ENCODE measurements at places on chromosomes 2 and 18.

GRCh38 chr18:43758734-43759133 lies 481.4 kb upstream of the SYT4 start:
- no peak for ATAC-seq

DNA sequence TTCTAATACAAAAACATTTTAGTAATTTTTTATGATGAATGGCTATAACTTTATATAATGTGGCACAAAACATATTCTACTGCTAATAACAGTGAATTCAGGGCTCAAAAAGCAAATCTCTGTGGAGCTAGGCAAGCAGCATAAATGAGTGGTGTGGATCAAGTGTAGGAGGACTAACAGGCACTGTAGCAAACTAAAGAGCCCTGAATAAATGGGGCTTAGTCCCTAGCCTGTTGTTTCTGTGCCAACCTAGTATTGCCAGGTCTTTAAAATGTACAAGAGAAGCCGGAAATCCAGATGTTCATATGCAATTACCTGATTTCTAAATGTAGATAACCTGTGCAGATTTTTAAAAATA lies 18.5 kb downstream of the REL start:
- no peak for ATAC-seq

- no peak for ATAC-seq
These were observed 62.0 kb downstream of the GYPC start for GRCh38 chr2:126717928-126718327.

GRCh38 chr2:47269316-47270232 lies 114.5 kb upstream of the STPG4 start:
- peak; percentile 75 for ATAC-seq

DNA sequence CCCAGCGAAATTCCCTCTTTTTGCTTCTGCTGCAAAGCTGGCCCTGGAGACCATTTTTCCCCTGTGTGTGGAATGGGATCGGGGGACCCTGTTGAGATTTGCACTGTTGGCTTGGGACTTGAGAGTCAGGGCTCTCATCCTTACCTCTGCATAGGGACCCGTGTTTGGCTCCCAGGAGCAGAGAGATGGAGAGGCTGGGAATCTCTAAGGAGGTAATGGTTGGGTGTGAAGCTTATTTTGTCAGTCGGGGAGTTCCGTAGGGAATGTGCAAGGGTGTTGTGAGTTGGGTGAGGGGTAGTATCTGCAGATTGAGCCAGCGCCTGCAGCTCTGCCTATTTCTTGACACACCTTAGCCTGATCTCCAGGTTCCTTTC lies 4.5 kb downstream of the GATA6 start:
- no peak for ATAC-seq

DNA sequence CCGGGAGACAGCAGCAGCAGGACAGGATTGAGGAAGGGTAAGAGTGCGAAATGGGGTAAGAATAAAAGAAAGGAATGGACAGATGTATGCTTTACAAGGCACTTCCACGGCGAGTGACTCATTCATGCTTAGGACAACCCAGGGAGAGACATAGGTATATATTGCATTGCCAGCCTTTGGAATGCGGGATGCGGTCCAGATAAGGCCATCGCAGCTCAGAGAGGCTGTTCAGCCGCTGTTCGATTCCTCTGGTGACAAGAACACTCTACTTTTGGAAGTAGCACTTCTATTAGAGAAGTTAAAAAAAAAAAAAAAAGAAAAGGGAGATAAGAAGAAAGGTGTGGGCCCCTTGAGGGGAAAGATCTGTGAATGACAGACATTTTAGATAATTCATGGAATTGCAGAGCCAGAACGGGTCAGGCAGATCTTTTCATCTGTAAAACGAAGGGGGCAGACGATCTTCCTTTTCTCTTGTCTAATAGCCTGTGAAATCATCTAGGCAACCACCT lies 819 bp upstream of the NCOA1 start:
- ATAC-seq, result no peak

DNA sequence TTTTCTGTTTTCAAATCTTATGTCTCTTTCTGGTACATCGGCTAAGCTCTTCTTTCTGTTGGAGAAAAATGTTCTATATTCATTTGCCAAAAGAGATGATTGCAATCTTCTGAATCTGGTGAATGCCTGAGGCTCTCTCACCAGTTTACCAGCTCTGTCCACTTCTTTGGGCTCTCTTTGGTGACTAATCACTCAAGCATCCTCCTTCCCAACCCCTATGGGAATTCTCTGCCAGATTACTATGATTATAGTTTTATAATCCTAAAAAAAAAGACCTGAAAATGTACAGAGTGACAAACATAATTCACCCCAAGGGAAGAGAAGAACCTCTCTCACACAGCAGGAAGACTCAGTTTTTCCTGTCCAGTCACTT lies 187.3 kb downstream of the CAMKMT start:
- ATAC-seq, result no peak

Data from motor neuron (in vitro differentiated cells).